ENCODE measurements at places on chromosomes 2 and 18.

- DNase-seq: no peak
These were observed 329.7 kb upstream of the KLHL29 start for GRCh38 chr2:23055251-23055650.

DNA sequence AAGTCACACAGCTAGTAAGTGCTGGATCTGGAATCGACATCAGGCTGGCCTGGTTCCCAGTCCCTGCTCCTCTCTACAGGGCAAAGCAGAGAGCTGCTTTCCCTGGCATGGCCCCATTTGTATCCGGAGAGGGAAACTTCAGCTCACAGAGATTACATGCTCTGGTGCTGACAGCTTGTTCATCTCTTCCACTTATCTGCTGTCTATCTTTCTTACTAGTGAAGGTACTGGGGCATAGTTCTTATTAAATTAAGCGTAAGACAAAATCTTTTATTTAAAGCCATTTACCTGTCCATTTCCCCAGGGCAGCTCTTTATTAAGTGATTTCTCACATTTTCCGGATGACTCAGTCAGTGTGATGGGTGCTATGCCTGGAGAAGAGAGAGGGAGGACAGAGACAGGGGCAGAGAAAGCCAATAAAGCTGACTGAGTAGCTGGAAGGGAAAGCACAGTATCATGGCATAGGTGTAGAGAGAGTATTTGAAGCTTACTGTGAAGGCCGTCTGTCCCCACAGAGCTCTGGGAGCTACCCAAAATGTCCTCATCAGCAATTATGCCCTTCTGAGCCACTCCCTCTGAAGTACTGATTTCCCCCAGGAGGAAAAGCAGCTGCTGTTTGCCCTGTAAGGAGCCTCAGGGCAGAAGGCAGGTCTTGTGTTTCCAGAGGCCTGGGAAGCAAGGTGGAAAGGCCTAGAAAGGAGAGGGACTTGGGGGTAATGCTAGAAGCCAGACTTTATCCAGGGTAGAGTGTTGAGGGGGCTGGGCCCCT is 44.1 kb upstream of the EPAS1 start:
- no peak for DNase-seq

GRCh38 chr2:7083580-7084509 is 166.6 kb downstream of the RNF144A start:
- DNase-seq: peak; percentile 29

DNA sequence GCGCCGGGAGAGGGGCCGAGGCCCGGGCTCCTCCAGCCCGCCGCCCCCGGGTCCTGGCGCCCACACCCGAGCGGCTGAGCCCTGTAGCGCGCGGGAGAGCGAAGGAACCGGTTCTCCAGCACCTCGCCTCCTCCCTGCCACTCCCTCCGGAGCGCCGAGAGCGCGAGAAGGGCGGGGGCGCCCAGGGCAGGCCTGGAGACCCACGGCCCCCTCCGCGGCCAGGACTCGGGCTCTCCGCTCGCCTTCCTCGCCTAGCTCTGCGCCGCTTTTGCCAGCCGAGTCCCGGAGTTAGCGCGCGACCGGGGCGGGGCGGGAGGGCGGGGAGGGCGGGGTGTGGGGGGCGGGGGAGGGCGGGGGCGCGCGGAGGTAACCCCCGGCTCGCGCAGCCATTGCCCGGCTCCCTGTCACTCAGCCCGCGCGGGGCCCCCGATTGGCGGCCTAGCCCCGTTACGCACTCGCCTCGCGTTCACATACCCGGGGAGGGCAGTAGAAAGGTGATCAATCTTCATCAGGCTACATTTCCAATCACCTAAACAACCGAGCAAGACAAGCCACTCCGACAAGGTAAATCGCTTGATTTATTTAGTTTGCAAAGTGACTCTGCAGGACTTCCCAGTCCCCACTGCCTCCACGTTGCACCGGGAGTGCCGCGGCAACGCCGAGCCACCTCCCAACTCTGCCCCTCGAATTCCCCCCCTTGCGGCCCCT is at the start of gene OTX1:
Gene OTX1, plus strand, starts transcription at position 497 of the 708 bp plus-strand sequence. CDS start 2,161 bp downstream, outside the sequence.
- DNase-seq: peak; percentile 88

DNA sequence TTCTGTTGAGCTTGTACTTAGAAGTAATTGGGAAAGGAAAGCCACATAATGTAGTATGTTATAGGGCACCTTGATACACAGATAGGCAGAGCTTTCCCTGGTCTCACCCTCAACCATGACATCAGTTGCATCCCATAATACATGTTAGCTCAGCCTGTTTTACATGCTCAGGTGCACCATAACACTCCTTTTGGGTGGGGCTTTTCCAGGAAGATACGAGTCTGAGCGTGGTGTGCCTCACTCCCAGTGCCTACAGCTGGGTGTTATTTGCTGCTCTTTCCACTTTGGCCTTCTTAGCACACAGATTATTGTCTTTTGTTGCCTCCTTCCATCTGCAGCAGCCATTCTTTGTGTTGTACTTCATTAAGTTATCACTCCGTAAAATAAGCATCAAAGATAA is 11.9 kb downstream of the TTC39C start:
- no peak for DNase-seq
